ENCODE measurements at places on chromosomes 6 and 20. TPM values are rescaled to one million over a fixed set of nuclear protein-coding genes. Genes with fewer than 3 reads are reported as not detected.

GPR6 gene
- not detected for total RNA-seq

EMILIN3 gene
- total RNA-seq: not detected

CCN5 gene
- total RNA-seq: not detected

ENPP5 gene
- total RNA-seq: 0.22 TPM

EDN1 gene
- total RNA-seq: 12.5 TPM

Measured in M059J (cell line).